ENCODE measurements at places on chromosomes 11 and 22. TPM values are rescaled to one million over a fixed set of nuclear protein-coding genes. Genes with fewer than 3 reads are reported as not detected.

RASL10A gene
- polyA plus RNA-seq, result not detected

TSSK2 gene
- polyA plus RNA-seq, result not detected

KDM4E gene
- 0.44 TPM for polyA plus RNA-seq

RIMBP3B gene
- polyA plus RNA-seq, result not detected

ACR gene
- polyA plus RNA-seq, result 0.51 TPM

OOSP2 gene
- polyA plus RNA-seq, result not detected

NXPE4 gene
- polyA plus RNA-seq, result not detected

HSPB2 gene
- polyA plus RNA-seq, result 1.8 TPM

PGM2L1 gene
- polyA plus RNA-seq, result 2.8 TPM

SYCE3 gene
- polyA plus RNA-seq, result not detected

ARHGEF17 gene
- polyA plus RNA-seq, result 64.5 TPM

RHOD gene
- 9.6 TPM for polyA plus RNA-seq

POU2AF2 gene
- polyA plus RNA-seq, result not detected

ZNF280B gene
- 4.7 TPM for polyA plus RNA-seq

PEX16 gene
- 15.5 TPM for polyA plus RNA-seq

DNA sequence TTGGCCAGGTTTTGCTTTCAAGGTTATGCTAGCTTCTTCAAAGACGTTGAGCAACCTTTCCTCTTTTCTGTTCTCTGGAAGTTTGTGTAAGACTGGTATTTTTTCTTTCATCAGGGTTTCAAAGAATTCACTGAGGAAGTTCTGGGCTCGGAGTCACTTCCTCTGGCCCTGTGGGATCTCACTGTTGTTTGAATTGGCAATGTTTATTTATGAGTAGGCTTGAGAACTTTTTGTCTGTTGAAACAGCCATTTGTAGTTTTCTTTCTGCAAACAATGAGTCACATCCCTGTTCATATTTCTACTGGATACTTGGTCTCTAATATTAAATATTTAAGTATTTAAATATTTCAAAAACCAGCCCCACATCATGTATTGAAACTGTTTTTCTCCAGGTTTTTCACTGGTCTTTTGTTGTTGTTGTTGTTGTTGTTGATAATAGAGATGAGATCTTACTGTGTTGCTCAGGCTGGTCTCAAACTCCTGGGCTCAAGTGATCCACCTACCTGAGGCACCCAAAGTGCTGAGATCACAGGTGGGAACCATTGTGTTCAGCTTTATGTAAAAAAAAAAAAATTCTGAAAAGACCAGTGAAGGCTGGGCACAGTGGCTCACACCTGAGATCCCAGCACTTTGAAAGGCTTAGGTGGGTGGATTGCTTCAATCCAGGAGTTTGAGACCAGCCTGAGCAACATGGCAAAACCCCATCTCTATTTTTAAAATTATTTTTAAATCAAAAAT lies 26.9 kb downstream of the SUSD2 start:
- DNase-seq, result no peak

DNA sequence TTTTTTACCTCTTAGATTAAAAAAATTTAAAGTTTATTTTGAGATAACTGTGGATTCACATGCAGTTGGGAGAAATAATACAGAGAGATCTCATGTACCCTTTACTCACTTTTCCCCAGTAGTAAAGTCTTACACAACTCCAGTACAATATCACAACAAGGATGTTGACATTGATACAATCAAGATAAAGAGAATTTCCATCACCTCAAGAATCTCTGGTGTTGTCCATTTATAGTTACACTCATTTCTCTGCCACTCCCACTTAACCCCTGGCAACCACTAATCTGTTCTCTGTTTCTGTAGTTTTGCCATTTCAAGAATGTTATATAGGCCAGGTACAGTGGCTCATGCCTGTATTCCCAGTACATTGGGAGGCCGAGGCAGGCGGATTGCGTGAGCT lies 10.5 kb upstream of the ZBED5 start:
- DNase-seq, result no peak

DNA sequence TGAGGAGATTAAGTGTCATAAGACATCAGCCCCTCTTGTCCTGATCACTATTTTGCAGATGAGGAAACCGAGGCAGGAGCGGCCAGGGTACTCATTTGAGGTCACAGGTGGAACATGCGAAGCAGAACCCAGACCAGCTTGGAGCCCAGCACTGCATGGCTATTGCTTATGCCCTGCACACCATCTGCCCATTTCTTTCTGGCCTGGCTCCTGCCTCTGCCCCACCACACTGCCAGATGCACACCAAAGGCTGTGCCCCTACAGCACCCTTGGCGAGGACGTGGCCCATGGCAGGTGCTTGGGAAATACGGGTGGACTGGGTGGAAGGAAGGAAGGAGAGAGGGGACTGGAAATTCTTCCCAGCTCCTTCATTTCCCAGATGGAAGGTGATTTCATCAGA lies 222.9 kb downstream of the CTTN start:
- DNase-seq, result no peak

- no peak for DNase-seq
Observed at GRCh38 chr11:11588243-11588642, 33.6 kb downstream of the GALNT18 start.

DNA sequence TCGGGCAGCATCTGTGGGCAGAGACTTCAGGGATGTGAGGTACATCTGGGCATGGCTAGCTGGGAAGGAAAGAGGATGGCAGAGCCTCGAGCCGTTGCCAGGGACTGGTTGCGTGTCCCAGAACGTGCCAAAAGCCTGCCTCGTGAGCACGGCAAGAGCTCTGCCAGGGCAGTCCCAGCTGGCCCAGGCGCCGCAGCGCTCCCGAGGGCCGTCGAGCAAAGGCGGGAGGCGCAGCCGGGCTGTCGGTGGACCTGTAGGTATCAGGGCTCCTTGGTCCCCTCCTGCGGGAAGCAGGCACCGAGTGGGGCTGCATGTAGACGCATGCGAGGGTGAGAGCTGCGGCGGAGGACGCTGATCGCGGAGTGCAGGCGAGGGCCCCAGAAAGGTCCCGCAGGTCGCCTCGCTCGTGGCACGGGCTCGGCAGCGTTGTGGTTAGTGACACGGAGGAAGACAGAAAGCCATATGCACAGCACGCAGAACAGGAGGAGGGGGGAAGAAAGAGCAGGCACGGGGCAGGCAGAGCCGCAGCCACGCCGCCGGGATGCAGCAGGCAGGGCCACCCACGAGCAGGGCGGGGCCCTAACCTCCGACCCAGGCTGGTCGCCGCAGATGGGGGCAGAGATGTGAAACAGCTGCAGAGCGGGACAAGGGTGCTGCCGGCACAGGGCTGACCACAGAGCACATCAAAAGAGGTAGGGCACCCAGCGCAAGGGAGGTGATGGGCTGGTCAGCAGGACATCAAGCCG lies 18.0 kb downstream of the LSP1 start:
- DNase-seq, result no peak

GRCh38 chr22:22881116-22882000 lies 6.3 kb upstream of the IGLL5 start:
- DNase-seq, result no peak

GRCh38 chr11:69654001-69654659 lies 13.2 kb downstream of the CCND1 start:
- DNase-seq, result no peak

DNA sequence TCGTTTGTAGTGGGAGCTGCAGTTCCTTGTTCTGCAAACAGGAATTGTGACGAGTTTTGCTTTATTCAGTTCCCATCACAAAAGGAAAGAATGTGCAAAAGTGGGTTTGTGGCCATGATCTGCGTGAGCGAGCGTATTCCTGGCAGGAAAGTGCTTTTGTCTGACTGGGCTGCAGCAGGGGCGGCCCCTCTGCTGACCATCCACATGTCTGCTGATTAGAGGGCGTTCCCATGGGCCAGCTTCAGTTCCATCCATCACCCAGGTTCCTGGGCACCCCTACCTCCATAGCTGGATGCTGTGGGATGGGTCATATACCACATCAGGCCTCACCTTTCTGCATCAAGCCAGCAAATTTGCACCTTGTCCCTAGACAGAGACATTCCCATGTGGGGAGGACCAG lies 28.9 kb upstream of the GAL start:
- no peak for DNase-seq

DNA sequence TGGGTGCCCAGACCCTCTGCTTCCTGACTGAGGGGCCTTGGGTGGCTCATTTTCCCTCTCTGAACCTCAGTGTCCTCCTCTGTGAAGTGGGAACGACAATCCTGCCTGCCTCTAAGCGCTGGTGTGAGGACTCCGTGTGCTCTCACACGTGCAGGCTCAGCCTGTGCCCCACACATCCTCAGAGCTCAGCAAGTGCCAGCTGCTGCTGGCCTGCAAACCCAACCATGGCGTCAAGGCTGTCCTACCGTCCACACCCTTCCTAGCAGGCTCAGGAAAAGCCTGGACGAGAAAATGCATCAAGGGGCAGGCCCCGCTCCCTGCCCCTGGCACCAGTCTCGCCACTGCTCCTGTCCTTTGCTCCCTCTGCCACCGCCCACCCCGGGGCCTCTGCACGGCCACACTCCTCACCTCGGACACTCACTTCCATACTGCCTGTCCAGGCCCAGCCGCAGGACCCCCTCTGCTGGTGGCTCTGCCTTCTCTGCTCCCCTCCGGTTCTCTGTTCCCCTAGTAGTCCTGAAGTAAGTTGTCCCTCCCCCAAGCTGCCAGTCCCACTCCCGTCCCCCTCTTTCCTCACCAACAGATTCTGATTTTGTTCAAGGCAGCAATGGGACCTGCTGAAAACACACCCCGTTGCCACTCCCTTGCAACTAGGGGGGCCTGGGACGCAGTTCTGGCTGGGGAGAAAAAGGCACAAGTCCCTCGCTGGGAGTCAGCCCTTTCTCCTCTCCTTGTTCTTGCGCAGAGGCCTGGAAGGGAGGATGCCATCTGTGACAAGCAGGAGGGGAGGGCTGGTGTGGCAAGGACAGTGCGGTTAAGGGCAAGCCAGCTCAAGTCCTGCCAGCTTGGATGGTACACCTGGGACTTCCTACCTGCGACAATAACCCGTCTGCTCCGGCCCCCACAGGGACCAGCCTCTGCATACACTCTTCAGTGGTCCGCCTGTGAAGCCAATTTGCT lies 62.2 kb downstream of the ARFGAP3 start:
- DNase-seq, result no peak

Measured in left renal cortex interstitium (tissue), 4 donors.